Renal cortex interstitium (tissue), 15 donors: ENCODE measurements at places on chromosomes 3 and 15. TPM values are rescaled to one million over a fixed set of nuclear protein-coding genes. Genes with fewer than 3 reads are reported as not detected.

ALDH1A2 gene
- 309 TPM for polyA plus RNA-seq

C3orf22 gene
- polyA plus RNA-seq = 0.17 TPM

PLCL2 gene
- 14.2 TPM for polyA plus RNA-seq

FES gene
- polyA plus RNA-seq = 18.9 TPM

FOXL2NB gene
- 0.06 TPM for polyA plus RNA-seq

MRPL46 gene
- 36.2 TPM for polyA plus RNA-seq

P2RY13 gene
- polyA plus RNA-seq = 1.5 TPM

HEMK1 gene
- 34.0 TPM for polyA plus RNA-seq

TMOD2 gene
- polyA plus RNA-seq = 4.6 TPM

UROC1 gene
- 0.09 TPM for polyA plus RNA-seq

RETNLB gene
- not detected for polyA plus RNA-seq

SHF gene
- 15.0 TPM for polyA plus RNA-seq

RPSA gene
- 1,511 TPM for polyA plus RNA-seq

BLM gene
- 10.4 TPM for polyA plus RNA-seq

CCR9 gene
- polyA plus RNA-seq = 0.08 TPM

GOLGA8R gene
- polyA plus RNA-seq = 13.1 TPM

SLC22A13 gene
- polyA plus RNA-seq = 4.1 TPM

POLG gene
- polyA plus RNA-seq = 54.2 TPM

SRGAP3 gene
- polyA plus RNA-seq = 28.4 TPM

AMOTL2 gene
- polyA plus RNA-seq = 79.8 TPM

ANKRD63 gene
- 0.17 TPM for polyA plus RNA-seq

PDZRN3 gene
- polyA plus RNA-seq = 41.4 TPM

ACVR2B gene
- polyA plus RNA-seq = 19.8 TPM

DNAJC17 gene
- polyA plus RNA-seq = 43.0 TPM

COPG1 gene
- 167 TPM for polyA plus RNA-seq

SERPINI2 gene
- polyA plus RNA-seq = 1.4 TPM

CA12 gene
- polyA plus RNA-seq = 121 TPM

UPK1B gene
- polyA plus RNA-seq = 3.5 TPM

CCR8 gene
- polyA plus RNA-seq = not detected

NCK1 gene
- polyA plus RNA-seq = 45.2 TPM

CACNA2D2 gene
- 14.0 TPM for polyA plus RNA-seq

ACTC1 gene
- polyA plus RNA-seq = 1.2 TPM

DGKG gene
- polyA plus RNA-seq = 0.93 TPM

POPDC2 gene
- 3.4 TPM for polyA plus RNA-seq

TUSC7 gene
- polyA plus RNA-seq = not detected

LTK gene
- polyA plus RNA-seq = 2.2 TPM

NEK10 gene
- 2.0 TPM for polyA plus RNA-seq
